ENCODE measurements at places on chromosomes 12 and 14.
A peak's percentile ranks its signal among the peaks of the same experiment; 100 is the strongest.

GRCh38 chr14:102594514-102595175 lies 2.2 kb downstream of the RCOR1 start:
- DNase-seq: peak; percentile 82

- no peak for DNase-seq
These were observed 51.7 kb downstream of the ADGRD1 start for GRCh38 chr12:131005161-131006035.

DNA sequence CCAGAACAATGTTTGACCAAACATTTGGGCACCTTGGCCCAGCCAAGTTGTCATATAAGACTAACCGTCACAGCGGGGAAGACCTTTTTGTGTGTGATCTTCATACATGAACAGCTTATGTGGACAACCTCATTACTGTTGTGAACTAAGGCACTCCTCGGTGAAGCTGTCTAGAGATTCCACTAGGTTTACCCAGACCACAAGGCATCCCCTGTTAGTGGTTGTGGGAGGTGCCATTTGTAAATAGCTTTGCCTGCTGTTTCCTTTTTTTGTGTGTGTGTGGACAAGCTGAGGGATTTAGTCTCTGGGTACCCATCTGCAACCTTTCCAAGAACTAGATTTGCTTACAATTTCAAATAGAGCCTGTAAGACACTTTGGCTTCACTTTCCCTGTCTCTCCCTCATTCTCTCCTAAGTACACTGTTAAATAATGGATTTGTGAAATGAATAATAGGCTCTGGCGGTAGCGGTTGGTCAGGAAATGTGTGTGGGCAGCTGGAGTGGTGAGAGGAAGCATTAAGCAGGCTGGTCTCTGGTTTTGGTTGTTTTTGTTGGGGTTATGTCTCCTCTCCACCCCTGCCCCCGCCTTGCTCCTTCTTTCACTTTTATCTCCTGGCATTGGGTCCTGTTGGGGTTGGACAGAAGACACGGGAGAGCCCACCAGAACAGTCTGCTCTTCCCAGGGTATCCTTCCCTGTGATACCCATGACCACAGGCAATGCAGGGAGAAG lies 727.6 kb downstream of the VRK1 start:
- DNase-seq: peak; percentile 2

DNA sequence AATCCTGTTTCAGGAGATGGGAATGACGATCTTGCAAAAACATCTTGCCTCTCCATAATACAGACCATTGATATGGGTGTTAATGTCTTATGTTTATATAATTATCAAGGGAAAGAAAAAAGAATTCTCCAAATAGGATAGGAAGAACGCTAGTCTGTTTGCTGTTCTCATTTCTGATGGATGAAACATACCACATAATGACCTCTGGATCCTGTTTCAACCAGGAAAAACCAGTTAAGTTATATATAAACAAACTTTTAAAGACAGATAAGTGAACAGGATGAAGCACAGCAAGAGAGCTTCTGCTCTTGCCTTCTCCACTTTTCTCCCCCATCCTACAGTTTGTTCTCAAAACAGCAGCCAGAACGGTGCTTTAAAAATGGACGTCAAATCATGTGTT lies 27.8 kb downstream of the COQ6 start:
- DNase-seq: no peak

DNA sequence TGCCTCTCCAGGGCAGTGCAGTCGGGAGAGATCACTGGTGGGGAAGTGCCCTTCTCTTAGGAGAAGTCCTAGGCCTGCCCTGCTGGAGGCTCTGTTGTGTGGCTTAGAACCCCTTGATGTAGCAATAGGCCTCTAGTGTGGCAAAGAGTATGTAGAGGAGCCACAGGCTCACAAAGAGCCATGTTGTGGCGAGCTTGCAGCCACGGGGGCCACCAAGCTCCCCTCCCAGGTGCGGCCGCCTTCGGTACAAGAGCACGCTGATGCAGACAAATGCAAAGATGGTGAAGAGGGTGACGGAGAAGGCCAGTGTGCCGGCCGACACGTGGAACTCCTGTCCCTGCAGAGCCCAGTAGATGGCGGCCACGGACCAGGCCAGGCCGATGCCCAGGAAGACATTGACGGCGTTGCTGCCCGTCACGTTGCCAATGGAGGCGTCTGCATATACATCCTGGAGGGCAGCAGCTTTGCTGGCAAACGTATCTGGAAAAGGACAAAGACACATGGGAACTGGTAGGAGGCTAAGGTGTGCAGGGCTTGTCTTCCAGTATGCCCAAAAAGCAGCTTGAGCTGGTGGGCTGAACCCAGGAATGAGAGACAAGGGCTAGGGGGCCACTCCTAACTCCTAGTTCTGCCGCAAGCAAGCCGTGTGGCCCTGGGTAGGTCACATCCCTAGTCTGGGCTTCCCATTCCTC lies 142.8 kb downstream of the SLC8A3 start:
- peak; percentile 85 for DNase-seq

GRCh38 chr14:96682401-96682800 lies 114.8 kb upstream of the VRK1 start:
- DNase-seq: no peak

GRCh38 chr12:108446766-108447165 lies 68.3 kb upstream of the FICD start:
- peak; percentile 18 for DNase-seq

DNA sequence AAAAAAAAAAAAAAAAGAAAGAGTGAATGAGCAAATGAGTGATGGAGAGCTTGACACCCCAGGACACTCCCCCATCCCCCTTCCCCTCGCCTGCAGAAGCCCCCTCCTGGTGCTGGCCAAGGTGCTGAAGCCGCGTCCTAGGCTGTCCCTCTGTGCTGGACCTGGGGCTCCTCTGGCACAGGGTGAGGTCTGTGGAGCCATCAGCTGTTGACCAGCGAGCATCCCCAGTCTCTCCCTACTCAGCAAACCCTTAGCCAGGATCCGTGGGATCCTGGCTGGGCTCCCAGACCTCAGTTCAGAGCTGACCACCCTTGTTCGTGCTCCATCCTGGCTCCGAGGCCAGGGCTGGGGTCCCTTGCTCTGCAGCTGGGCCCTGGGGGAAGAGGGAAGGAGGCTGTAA lies 5.4 kb upstream of the KIF26A start:
- peak; percentile 58 for DNase-seq

DNA sequence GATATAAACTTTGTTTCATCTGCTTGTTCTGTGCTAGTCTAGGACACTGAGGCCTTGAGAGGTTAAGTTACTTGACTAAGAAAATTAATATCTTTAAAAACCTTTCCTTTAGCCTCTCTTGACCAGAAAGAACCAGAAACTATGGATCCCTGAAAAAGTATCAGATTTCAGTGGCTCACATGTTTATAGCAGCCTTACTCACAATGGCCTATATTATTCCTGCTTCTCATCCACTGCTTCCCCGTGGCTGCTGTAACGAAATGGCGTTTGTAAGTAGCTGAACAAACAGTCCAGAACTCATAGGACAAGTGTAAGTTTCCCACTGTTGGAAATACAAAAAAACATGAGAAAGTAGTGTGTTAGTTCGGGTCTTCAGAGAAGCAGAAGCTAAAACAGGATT lies 3.2 kb upstream of the PYGL start:
- no peak for DNase-seq

DNA sequence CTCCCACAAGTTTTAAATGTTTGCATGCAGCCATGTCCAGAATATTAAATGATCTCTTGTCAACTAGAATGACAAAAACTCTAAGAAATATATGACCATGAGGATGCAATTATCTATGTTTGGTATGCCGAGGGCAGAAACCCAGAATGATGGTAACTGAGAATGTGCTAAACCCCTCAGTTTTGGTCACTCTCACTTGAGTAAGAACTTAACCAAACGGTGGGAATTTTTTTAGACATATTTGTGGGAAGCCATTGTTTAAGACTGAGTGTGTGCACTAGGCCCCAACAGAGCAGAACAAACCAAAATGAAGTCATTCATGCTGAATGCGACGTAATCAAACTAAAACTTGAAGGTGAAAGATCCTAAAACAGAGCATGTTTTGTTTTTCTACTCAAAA lies 1927.9 kb upstream of the SEL1L start:
- DNase-seq: no peak

- no peak for DNase-seq
These were observed 10.1 kb downstream of the SPATS2 start for GRCh38 chr12:49377386-49377785.

DNA sequence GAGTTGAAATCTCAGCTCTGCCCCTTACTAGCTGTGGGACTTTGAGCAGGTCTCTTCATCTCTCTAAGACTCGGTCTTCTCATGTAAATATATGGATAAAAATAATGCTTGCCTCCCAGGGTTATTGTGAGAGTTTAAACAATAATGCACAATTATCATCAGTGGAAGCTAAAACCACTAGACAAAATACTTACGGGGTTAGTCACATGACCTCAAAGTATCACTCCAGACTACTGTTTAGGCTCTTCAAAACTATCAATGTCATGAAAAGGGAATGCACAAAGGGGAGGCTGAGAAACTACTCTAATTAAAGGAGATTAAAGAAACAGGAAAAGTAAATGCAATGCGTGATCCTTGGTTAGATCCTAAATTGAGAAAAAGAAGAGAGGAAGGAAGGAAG lies 24.5 kb upstream of the TSPAN11 start:
- DNase-seq: no peak

DNA sequence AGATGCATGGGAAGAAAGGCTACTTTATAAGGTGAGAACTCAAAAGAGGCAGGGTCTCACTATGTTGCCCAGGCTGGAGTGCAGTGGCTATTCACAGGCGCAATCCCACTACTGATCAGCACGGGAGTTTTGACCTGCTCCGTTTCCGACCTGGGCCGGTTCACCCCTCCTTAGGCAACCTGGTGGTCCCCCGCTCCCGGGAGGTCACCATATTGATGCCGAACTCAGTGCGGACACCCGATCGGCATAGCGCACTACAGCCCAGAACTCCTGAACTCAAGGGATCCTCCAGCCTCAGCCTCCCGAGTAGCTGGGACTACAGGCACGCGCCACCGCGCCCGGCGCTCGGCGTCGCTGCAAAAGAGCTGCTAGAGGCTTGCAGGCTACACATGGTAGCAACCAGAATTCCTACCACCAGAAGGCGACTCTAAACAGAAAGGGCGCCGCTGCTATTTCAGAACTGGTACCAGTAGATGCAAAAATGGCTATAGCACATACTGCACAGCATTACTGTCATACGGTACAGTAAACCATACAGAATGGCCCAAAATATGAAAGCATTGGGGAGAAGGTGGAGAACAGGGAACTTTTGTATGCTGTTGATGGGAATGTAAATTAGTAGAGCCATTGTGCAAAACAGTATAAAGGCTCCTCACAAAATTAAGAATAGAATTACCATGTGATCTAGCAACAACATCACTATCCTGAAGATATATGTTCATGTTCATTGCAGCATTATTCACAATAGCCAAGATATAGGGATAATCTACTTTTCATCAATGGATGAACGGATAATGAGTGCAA lies 1.2 kb upstream of the NEMF start:
- peak; percentile 88 for DNase-seq

DNA sequence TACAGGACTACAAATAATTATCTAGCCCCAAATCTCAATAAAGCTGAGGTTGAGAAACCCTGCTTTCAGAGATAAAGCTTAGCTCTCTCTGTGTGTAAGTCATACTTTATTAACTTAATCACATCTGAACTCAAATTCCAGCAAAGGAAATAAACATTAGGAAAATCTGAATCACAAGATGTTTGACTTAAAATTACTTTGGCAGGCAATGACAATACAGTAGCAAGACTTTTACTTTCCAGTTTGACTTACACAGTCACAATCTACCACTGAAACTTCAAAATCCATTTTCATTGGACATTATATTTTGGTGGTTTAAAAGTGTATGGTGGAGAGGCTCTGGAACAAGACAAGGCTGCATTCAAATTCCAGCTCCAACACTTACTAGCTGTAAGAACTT lies 11.4 kb downstream of the TMEM116 start:
- DNase-seq: no peak

- peak; percentile 48 for DNase-seq
These were observed 1.1 kb downstream of the MIS18BP1 start for GRCh38 chr14:45251912-45252311.

DNA sequence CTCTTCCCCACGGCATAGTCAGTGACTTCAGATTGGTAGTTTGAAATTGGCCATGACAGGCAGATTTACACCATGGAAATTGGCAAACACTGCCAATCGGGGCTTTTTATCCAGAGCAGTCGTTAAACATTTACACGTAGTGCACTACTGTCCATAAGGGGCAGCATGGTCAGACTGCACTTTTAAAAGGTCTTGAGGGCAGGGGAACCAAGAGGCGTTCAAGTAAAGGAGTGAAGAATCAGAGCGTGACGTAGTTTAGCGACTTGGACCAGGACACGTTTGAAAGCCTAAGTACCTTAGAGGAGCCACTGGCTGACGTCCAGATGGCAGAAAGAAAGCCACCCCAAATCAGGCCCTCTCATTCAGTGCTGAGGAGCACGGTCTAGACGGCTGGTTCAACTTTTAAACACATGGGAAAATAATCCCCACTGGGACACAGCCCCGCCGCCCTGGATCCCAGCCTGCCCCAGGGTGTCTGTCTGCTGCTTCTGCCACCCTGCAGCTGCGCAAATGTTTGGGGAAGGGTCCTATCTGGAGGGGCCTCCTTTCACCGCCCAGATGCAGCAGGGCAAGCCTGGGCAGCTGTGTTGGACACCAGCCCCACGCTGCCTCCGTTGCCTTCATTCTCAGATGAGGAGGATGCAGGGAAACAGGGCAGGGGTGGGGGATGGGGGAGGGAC lies 52.5 kb upstream of the PPP2R5C start:
- no peak for DNase-seq

- no peak for DNase-seq
These were observed 77.9 kb upstream of the AVPR1A start for GRCh38 chr12:63228853-63229252.

DNA sequence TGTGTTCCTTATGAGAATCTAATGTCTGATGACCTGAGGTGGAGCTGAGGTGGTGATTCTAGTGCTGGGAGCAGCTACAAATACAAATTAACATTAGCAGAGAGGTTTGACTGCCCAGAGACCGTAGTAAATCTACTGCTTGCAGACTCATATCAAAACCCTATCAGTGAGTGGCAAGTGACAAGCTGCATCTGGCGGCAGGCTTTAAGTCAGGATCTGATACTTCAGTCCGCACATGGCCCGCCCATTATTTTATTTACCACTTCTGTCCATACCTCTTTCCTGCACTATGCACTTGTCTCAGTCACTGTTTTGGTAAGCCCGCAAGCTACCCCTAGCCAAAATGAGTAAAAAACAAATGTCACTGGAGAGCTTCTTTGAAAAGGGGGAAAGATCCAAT lies 11.4 kb downstream of the CEP128 start:
- no peak for DNase-seq

GRCh38 chr12:27498761-27499160 lies 25.2 kb upstream of the PPFIBP1 start:
- no peak for DNase-seq

GRCh38 chr12:45042599-45042998 lies 8.3 kb downstream of the DBX2 start:
- no peak for DNase-seq

DNA sequence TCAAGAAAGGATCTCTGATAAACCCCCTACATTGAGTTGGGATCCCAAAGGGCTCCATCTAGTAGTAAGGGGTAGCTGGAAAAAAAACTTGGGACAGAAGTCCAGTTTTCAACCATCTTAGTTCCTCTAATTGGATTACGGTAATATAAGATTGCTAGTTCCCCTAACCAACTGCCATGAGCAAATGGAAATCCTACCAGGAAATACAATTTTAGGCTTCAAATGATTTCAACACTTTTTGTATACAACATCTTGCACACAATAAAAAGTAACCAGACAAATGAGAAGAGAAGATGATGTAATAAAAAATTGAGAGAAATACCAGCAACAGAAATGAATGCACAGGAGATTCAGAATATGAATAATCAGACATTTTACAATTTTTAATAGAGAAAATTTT lies 73.0 kb downstream of the TSHR start:
- no peak for DNase-seq

GRCh38 chr14:56115334-56115870 lies 2.8 kb upstream of the PELI2 start:
- DNase-seq: peak; percentile 57
